Naive thymus-derived CD4-positive, alpha-beta T cell (primary cell): ENCODE measurements at places on chromosomes 2 and 18. TPM values are rescaled to one million over a fixed set of nuclear protein-coding genes. Genes with fewer than 3 reads are reported as not detected.

The LIMS3 gene
- 0.96 TPM for total RNA-seq

The GPR45 gene
- not detected in 2 replicates for total RNA-seq

The G6PC2 gene
- total RNA-seq: not detected

The CYRIA gene
- 0.75 and 1.0 TPM in 2 replicates for total RNA-seq

The RNPEPL1 gene
- 78.5 TPM for total RNA-seq

The RNF125 gene
- total RNA-seq: 35.3 and 37.5 TPM in 2 replicates

The HNMT gene
- 2.2 TPM for total RNA-seq

The SOWAHC gene
- 1.2 TPM for total RNA-seq

The SLC19A3 gene
- not detected for total RNA-seq

The CHCHD5 gene
- total RNA-seq: 21.1 TPM

The RAB6C gene
- total RNA-seq: not detected

The KIF1A gene
- total RNA-seq: not detected

The EVA1A gene
- total RNA-seq: 0.62 TPM

The UGT1A10 gene
- not detected for total RNA-seq

The ANO7 gene
- total RNA-seq: 0.21 TPM

- H3K4me3 ChIP-seq: no peak overlapping the region
- H3K4me1 ChIP-seq: no peaks in the 10 kb centered on the region
- DNase-seq: no peak
- H3K36me3 ChIP-seq: no peaks in the 10 kb centered on the region
- H3K27me3 ChIP-seq: no peaks in the 10 kb centered on the region
Observed at GRCh38 chr2:100905132-100905805, 85.3 kb downstream of the NPAS2 start.

DNA sequence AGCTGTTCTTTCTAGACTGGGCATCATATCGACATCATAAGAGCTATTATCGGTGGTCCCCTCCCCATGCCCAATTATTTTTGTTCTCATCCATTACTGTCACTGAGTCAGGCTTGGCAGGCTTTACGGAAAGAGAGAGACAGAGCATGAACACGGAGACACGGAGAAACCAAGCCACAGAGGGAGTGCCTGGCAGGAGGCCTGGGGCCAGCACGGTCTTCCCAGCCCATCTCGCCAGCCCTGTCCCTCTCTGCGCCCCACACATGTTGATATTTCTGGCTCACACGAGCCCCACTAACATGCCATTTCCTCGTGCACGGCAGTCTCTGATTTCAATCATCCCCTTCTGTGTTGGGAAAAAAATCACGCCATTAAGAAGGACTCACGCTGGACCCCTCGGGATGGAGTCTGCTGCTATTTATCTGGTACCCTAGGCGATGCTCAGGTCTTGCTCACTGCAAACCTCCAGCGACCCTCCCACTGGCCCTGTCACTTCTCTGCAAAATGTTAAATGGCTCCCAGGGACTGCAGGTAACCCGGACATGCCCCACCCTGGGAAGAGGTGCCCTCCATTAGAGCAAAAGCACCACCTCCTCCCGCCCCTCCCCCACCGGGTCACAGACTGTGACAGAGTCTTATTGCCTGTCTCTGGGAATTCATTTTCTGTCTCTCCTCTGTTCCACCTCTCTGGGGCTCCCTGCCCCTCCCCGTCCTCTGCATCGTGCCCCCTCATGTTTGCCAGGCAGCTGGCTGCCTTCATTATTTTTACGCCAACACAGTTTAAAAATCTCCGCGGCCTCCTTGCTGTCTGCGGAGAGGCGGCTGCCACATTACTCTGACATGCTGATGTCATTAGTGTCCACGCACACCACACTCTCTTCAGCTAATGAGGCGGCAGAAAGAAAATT lies 40.1 kb upstream of the GBX2 start:
- H3K36me3 ChIP-seq: no peaks in the 10 kb centered on the region
- no peak overlapping the region for H3K4me3 ChIP-seq
- no peaks in the 10 kb centered on the region for H3K4me1 ChIP-seq
- no peaks in the 10 kb centered on the region for H3K27me3 ChIP-seq

GRCh38 chr2:223860809-223861738 lies 23.7 kb upstream of the AP1S3 start:
- H3K4me3 ChIP-seq: no peak overlapping the region
- H3K27me3 ChIP-seq: no peaks in the 10 kb centered on the region
- H3K27ac ChIP-seq: no peak overlapping the region
- peaks cover 19% of the 10 kb centered on the region for H3K4me1 ChIP-seq
- no peaks in the 10 kb centered on the region for H3K36me3 ChIP-seq

GRCh38 chr2:238388794-238389193 lies 37.9 kb upstream of the ASB1 start:
- H3K4me1 ChIP-seq: no peaks in the 10 kb centered on the region
- H3K27ac ChIP-seq: no peak overlapping the region
- DNase-seq: no peak
- no peaks in the 10 kb centered on the region for H3K36me3 ChIP-seq
- no peaks in the 10 kb centered on the region for H3K27me3 ChIP-seq

GRCh38 chr2:75022516-75022915 lies 64.1 kb downstream of the POLE4 start:
- no peak for DNase-seq
- no peaks in the 10 kb centered on the region for H3K36me3 ChIP-seq
- H3K4me1 ChIP-seq: no peaks in the 10 kb centered on the region
- H3K27ac ChIP-seq: no peak overlapping the region

DNA sequence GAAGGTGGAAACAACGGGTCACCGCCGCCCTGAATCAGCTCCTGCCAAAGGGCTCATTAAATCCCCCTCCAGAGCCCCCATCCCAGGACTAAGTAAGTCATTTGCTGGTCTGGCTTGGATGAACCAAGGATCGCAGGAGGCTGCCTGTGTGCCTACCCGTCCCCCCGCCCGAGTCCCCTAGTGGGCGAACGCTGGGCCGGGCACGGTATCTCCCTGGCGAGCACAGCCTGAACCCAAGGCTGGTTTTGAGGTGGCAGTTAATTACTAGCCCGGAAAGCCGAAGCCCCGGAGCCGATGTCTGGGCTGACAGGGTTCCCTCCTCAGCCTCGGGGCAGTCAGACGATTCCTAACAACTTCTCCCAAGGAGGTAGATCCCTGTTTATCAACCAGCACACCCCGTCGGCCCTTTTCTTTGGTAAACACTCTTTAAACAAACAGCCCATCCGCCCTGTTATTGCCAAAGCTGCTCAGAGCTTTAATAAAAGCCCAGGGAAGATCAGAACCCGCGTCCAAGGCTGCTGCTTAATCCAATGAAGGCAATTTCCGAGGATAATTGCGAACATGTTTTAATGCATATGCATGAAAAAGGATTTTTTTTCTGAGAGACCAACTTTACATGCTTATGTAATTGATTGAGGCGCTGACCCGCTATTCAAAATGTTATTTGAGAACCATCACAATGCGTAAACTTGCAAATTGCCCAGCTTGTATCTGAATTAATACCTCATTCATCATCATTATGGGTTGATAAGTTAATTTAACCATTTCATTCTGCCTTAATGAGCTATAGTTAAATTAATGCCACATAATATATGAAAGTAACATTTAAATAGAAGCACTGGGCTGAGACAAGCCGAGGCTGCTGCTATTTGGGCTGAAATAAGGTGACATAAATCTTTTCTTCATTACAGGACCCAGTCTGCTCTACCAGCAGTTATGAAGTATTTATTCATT lies 10.5 kb downstream of the EVX2 start:
- no peaks in the 10 kb centered on the region for H3K36me3 ChIP-seq
- no peak for DNase-seq
- H3K27me3 ChIP-seq: peaks cover 54% of the 10 kb centered on the region
- H3K4me1 ChIP-seq: no peaks in the 10 kb centered on the region

GRCh38 chr2:189018631-189019030 lies 44.5 kb downstream of the COL3A1 start:
- H3K27ac ChIP-seq: no peak overlapping the region
- H3K36me3 ChIP-seq: no peaks in the 10 kb centered on the region
- no peak overlapping the region for H3K4me3 ChIP-seq
- no peaks in the 10 kb centered on the region for H3K27me3 ChIP-seq
- no peaks in the 10 kb centered on the region for H3K4me1 ChIP-seq

- H3K27me3 ChIP-seq: no peaks in the 10 kb centered on the region
- no peak overlapping the region for H3K27ac ChIP-seq
- DNase-seq: no peak
- H3K4me1 ChIP-seq: no peaks in the 10 kb centered on the region
- no peak overlapping the region for H3K4me3 ChIP-seq
- no peaks in the 10 kb centered on the region for H3K36me3 ChIP-seq
Observed at GRCh38 chr2:130791617-130791939, 36.2 kb downstream of the AMER3 start.

- H3K27ac ChIP-seq: no peak overlapping the region
- no peaks in the 10 kb centered on the region for H3K4me1 ChIP-seq
- no peak for DNase-seq
- no peak overlapping the region for H3K4me3 ChIP-seq
- H3K36me3 ChIP-seq: no peaks in the 10 kb centered on the region
- H3K27me3 ChIP-seq: no peaks in the 10 kb centered on the region
Observed at GRCh38 chr2:114421781-114422180, 20.7 kb upstream of the DPP10 start.

- H3K4me3 ChIP-seq: no peak overlapping the region
- no peaks in the 10 kb centered on the region for H3K36me3 ChIP-seq
- DNase-seq: no peak
Observed at GRCh38 chr2:179222076-179222475, 42.6 kb downstream of the SESTD1 start.

- no peaks in the 10 kb centered on the region for H3K36me3 ChIP-seq
- peaks cover under 1% of the 10 kb centered on the region for H3K4me1 ChIP-seq
- no peak for DNase-seq
- no peak overlapping the region for H3K4me3 ChIP-seq
- H3K27me3 ChIP-seq: no peaks in the 10 kb centered on the region
- H3K27ac ChIP-seq: no peak overlapping the region
Observed at GRCh38 chr2:37560863-37561614, 110.4 kb downstream of the CDC42EP3 start.

- no peak for DNase-seq
- peak overlapping the region; percentile 84 for H3K27ac ChIP-seq
- no peaks in the 10 kb centered on the region for H3K27me3 ChIP-seq
- H3K4me1 ChIP-seq: peaks cover 41% of the 10 kb centered on the region
- H3K4me3 ChIP-seq: no peak overlapping the region
Observed at GRCh38 chr2:143125717-143126116, 3.5 kb upstream of the ARHGAP15 start.

DNA sequence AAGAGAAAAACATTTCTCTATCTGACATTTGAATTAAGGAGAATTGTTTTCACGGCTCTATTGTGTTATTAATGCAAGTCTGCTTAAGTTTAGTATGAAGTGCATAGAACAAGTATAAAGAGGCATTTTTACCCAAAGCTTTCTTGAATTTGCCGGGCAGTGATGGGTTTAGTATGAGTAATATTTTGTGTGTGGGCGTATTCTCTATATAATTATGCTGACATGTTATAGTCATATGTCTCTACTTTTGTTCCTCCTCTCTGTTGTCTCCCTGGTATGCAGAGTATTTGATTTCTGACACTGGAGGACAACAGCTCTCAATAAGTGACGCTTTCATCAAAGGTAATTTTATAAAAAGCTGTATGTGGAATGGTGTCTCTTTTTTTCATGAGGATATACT lies 45.9 kb downstream of the PIKFYVE start:
- no peak overlapping the region for H3K4me3 ChIP-seq
- no peak for DNase-seq
- no peaks in the 10 kb centered on the region for H3K27me3 ChIP-seq
- no peaks in the 10 kb centered on the region for H3K4me1 ChIP-seq
- peaks cover 25% of the 10 kb centered on the region for H3K36me3 ChIP-seq
- H3K27ac ChIP-seq: no peak overlapping the region

GRCh38 chr2:74439373-74439772 lies 2.4 kb downstream of the RTKN start:
- DNase-seq: no peak
- H3K4me1 ChIP-seq: no peaks in the 10 kb centered on the region
- no peaks in the 10 kb centered on the region for H3K36me3 ChIP-seq
- no peak overlapping the region for H3K27ac ChIP-seq

DNA sequence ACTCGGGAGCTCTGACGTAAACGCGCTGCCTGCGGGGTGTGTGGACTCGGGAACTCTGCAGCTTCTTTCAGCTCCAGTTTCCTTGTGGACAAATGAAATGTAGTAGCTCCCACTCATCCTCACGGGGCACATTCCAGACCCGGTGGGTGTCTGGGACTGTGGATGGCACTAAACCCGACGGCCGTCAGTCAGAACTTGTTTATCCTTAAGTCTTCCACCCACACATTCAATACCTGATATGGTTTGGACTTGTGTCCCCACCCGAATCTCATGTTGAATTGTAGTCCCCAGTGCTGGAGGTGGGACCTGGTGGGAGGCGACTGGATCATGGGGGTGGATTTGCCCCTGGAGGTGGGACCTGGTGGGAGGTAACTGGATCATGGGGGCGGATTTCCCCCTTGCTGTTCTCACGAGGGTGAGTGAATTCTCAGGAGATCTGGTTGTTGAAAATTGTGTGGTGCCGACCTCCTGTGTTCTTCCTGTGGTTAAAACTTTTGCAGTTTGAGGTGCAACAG lies 81.2 kb upstream of the SNTG2 start:
- no peaks in the 10 kb centered on the region for H3K27me3 ChIP-seq
- no peaks in the 10 kb centered on the region for H3K4me1 ChIP-seq
- no peak overlapping the region for H3K4me3 ChIP-seq
- DNase-seq: no peak
- H3K27ac ChIP-seq: peak overlapping the region; percentile 64

- H3K36me3 ChIP-seq: no peaks in the 10 kb centered on the region
- peak overlapping the region; percentile 89 for H3K4me3 ChIP-seq
- H3K4me1 ChIP-seq: peaks cover 12% of the 10 kb centered on the region
- peak overlapping the region; percentile 89 for H3K27ac ChIP-seq
- DNase-seq: peak; percentile 75
- H3K27me3 ChIP-seq: no peaks in the 10 kb centered on the region
Observed at GRCh38 chr2:118309946-118310680, 221.8 kb downstream of the INSIG2 start.

GRCh38 chr2:236862526-236862925 lies 223.2 kb upstream of the COPS8 start:
- no peaks in the 10 kb centered on the region for H3K36me3 ChIP-seq
- DNase-seq: no peak
- no peaks in the 10 kb centered on the region for H3K27me3 ChIP-seq
- no peaks in the 10 kb centered on the region for H3K4me1 ChIP-seq
- H3K4me3 ChIP-seq: no peak overlapping the region

GRCh38 chr2:176599796-176600485 lies 330.7 kb downstream of the MTX2 start:
- DNase-seq: no peak
- no peak overlapping the region for H3K4me3 ChIP-seq
- H3K27ac ChIP-seq: no peak overlapping the region
- H3K4me1 ChIP-seq: no peaks in the 10 kb centered on the region

GRCh38 chr2:51579412-51579811 lies 547.5 kb upstream of the NRXN1 start:
- no peak overlapping the region for H3K4me3 ChIP-seq
- no peaks in the 10 kb centered on the region for H3K4me1 ChIP-seq
- DNase-seq: no peak

DNA sequence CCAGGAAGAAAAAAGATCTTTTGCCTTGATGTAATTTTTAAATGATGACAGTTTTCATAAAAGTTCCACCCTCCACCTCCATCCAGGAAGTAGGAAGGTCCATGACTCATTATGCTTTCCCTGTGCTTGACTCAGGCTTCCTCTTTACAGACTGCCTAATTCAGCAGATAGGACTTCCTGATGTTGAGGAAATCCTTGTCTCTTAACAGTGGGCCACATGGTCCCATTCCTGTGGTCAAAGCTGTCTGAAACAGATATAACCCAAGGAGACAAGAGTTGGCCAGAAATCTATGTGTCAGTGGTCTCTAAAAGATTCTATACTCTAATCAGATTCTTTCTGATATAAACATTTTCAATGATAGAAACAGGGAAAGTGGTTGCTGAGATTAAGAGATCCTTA lies 119.1 kb downstream of the BAZ2B start:
- no peaks in the 10 kb centered on the region for H3K4me1 ChIP-seq
- H3K27me3 ChIP-seq: no peaks in the 10 kb centered on the region
- no peak for DNase-seq
- H3K4me3 ChIP-seq: no peak overlapping the region
- H3K27ac ChIP-seq: no peak overlapping the region

GRCh38 chr2:105100046-105100840 lies 62.4 kb downstream of the MRPS9 start:
- H3K36me3 ChIP-seq: no peaks in the 10 kb centered on the region
- DNase-seq: no peak
- H3K27ac ChIP-seq: no peak overlapping the region
- H3K4me3 ChIP-seq: no peak overlapping the region
